ENCODE measurements at places on chromosomes 1 and 21.
A peak's percentile ranks its signal among the peaks of the same experiment; 100 is the strongest.

DNA sequence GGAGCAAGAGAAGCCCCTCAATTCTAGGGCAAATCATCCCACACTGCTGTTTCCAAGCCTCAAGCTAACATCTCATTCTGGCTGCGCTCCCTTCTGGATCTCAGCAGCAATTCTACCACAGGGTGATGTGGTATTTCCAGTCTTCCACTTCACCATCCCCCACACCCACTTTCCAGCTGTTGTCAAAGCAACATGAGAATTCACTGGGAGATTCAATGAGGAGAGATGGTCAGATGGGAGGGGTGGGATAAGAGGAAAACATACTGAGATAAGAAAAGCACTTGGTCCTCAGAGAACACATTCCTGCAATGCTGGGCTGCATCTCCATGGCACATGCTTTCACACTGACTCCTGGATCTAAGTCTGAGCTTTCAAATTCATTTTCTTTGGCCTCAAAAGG, 47.3 kb upstream of the LRRC52 start:
- no peak for DNase-seq

GRCh38 chr1:42876009-42876408, 29.6 kb downstream of the ZNF691 start:
- DNase-seq: peak; percentile 73

- no peak for DNase-seq
Measured at GRCh38 chr1:47785561-47786271, 211.5 kb downstream of the TRABD2B start.

- DNase-seq: peak; percentile 24
Measured at GRCh38 chr1:7975212-7975865, 13.8 kb downstream of the PARK7 start.

- no peak for DNase-seq
Measured at GRCh38 chr1:196609370-196609737, 1.1 kb upstream of the KCNT2 start.

GRCh38 chr21:33355996-33356395, 31.2 kb downstream of the IFNAR1 start:
- no peak for DNase-seq

- DNase-seq: peak; percentile 73
Measured at GRCh38 chr1:54577612-54578011, 29.6 kb downstream of the ACOT11 start.
